ENCODE measurements at places on chromosomes 13 and 19.

GRCh38 chr13:99072941-99073340, 95.1 kb upstream of the DOCK9 start:
- no peak for DNase-seq

- no peak for DNase-seq
Observed at GRCh38 chr13:33550885-33551284, 265.3 kb upstream of the STARD13 start.

- no peak for DNase-seq
Observed at GRCh38 chr13:51838240-51838846, 6.6 kb downstream of the TMEM272 start.

GRCh38 chr13:41562541-41563178, 105.3 kb downstream of the RGCC start:
- DNase-seq: no peak

DNA sequence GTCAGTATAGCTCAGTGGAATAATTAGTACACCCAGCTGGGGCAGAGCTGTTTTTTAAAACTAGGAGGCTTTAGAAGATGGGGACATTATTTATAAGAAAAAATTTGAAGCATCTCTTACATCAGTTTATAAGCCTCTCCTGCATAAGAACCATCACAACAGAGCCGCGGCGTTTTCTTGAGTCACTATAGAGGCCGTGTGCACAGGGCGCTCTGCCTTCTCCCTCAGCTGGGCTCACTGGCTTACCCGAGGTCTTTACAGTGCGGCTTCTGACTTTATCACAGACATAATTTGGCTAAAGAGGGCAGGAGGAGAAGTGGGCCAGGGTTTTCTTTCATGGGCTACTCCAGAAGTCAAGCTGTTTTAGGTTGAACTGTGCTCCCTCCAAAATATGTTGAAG, 135.5 kb upstream of the RNF113B start:
- no peak for DNase-seq

DNA sequence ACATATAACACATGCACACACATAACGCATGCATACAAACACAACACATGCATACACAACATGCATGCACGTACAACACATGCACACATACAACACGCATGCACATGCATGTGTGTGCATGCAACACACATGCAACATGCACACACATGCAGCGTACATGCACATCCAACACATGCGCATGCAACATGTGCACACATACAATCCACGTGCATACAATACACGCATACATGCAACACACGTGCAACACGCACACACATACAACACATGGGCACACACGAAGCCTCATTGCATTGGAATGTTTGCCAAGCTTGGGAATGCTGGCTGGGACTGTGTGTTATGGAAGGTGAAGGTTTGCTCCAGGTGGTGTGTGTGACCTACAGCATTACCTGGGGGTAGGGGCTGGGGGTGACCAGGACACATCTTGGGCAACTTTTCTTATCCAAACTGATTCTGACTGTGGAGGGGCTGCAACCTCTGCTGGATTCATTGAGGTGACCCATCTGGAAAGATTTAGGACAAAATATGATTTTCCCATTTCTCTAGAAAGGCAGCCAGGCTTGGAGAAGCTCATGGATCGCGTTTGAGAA, 58.9 kb downstream of the SPACA7 start:
- DNase-seq: no peak

DNA sequence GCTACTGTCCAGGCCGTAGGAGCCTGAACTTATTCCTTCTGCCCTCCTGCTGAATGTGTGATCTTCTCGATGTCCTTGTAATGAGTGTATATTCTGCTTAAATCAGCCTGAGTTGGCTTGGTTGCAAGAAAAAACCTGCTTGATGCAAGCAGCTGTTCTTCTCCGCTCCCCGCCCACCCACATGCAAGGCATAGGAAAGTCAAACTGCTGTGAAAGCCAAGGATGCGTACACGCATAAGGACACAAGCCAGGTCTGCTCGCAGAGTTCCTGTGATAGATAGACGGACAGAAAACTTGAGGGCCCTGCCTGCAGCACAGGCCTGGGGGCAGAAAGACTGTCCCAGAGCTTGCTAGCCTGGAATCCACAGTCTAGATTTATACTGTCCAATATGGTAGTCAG, 101.1 kb downstream of the DNAJC15 start:
- no peak for DNase-seq

DNA sequence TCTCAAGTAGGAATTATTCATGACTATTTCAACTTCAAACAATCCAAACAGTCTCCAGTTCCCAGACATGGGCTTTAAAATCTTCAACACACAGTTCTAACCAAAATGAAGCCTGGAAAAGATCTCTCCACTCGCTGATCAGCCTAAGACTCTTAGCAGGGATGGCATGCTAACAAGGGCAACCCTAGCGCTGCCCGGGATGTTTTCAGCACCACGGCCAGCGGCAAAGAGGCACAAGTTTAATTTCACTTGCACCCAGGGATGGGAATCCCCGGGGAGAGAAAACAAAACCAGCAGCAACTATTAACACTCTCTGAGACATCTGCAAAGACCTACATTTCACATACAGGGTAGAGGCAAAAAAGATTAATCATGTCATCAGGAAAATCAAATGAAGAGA, 43.0 kb downstream of the CACNA1A start:
- no peak for DNase-seq

DNA sequence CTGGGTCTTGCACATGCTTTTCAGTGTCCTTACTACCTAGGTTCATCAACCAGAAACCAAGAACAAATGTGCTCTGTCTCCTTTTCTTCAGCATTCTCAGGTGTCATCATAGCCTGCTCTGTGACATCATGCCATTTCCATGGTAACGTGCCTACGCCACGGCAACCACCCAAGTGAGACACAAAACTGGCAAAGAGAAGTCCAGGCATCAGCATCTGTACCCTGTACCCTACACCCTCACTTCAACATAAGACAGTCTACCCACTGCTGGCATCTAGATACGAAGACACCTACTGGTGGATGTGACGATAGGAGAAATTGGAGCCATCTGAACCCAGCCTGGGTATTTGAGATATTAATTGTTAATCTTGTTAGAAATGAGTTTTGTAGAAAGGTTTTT, 13.3 kb downstream of the ZC3H4 start:
- no peak for DNase-seq

- no peak for DNase-seq
Observed at GRCh38 chr13:76792731-76793347, 93.4 kb downstream of the KCTD12 start.

GRCh38 chr13:98563071-98563470, 13.8 kb downstream of the STK24 start:
- no peak for DNase-seq

DNA sequence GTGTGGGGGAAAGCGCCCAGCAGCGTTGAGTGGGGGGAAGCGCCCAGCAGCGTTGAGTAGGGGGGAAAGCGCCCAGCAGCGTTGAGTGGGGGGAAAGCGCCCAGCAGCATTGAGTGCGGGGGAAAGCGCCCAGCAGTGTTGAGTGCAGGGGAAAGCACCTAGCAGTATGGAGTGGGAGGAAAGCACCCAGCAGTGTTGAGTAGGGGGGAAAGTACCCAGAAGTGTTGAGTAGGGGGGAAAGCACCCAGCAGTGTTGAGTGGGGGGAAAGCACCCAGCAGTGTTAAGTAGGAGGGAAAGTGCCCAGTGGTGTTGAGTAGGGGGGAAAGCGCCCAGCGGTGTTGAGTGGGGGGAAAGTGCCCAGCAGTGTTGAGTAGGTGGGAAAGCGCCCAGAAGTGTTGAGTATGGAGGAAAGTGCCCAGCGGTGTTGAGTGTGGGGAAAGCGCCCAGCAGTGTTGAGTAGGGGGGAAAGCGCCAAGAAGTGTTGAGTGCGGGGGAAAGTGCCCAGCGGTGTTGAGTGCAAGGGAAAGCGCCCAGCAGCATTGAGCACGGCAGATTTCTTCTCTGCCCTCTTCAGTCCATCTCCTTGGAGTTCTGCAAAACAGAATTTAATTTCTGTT, 138.4 kb downstream of the ATP11A start:
- DNase-seq: no peak

GRCh38 chr19:53409505-53410204, 14.7 kb downstream of the ZNF765 start:
- no peak for DNase-seq

DNA sequence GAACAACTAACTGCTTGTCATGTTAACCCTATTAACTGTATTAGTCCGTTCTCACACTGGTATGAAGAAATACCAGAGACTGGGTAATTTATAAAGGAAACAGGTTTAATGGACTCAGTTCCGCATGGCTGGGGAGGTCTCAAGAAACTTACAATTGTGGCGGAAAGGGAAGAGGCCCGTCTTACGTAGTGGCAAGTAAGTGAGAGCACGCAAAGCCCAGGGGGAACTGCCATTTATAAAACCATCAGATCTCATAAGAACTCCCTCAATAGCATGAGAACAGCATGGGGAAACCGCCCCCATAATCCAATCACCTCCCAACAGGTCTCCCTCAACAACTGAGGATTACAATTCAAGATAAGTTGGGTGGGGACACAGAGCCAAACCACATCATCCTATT, 34.7 kb downstream of the PHF11 start:
- DNase-seq: no peak

GRCh38 chr19:42064432-42064831, 5.6 kb downstream of the GRIK5 start:
- no peak for DNase-seq

- DNase-seq: peak; percentile 83
Observed at GRCh38 chr19:20661150-20661819, at the start of gene ZNF626. Gene ZNF626, minus strand, starts transcription at chr19:20661571. Its CDS starts 125 bp downstream, at chr19:20661446.

DNA sequence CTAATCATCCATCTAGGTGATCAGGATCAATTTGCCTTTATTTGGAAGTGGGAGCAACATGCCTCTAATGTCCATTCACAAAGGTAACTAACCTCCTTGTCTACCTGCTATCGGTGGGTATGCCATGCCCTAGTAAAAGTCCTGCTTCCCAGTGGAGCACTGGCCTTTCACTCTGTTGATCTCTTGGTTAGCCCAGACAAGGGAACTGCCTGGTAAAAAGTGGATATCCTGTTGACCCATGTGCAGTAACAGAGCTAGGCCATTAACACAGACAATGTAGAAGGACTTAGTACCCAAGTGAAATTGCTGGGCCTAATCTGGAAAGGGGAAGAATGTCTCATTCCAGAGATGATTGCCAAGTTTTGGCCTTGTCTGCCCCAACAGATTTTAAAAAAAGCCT, 171.5 kb upstream of the CSNK1A1L start:
- DNase-seq: no peak

DNA sequence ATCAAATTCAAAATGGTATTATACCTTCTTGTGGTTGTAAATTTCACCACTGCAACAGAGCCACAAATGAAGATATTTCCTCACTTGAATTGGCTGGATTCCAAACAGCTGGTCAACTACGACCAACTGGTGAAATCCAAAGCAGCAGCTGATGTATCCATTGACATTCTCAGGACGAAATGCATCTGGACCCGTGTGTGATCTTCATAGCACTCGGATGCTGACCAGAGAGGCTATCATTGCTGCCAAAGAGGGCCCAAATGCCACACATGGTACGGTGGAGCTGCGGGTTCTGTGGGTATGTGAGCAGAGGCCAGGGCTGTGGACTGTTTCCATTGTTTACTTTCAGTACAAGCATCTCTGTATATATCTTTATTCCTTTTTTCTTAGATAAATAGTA, 25.6 kb upstream of the PCCA start:
- no peak for DNase-seq

DNA sequence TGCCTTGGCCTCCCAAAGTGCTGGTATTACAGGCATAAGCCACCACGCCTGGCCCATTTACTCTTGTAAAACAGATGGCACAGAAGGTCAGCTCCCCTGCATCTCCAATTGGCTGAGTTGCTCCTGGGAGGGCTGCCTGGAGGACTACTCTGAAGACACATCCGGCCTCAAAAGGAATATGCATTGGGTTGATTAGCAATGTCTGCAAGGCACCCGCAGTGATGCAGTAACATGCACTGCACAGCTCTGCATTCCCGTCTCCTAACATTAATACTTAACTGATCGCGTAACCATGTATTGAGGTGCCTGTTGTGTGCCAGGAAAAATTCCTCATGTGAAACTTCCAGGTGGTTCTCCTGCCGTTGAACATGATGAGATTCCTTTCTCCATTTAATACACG, 5.0 kb downstream of the ELAVL3 start:
- DNase-seq: no peak

DNA sequence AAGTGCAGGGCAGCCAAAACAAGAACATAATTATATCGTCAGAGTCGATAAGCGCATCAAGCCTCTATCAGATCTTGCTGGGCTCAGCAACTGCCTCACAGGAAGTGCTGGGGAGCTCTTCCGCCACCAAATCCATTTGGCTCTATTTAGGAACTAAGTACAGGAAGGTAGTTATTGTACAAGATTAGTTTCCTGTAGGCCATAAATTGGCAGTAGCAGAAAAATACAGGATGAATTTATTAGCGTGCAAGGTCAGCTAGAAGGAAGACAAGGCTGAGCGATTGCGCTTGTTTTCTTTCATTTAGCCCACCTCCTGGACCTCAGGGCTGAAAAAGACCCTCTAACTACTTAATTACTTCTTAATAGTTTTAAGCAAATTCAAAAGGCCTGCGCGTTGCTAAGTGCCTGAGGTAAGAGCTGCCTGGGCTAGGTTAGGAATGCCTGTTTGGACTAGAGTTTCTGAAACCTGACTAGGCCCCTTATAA, 118.5 kb downstream of the IRS2 start:
- DNase-seq: no peak

DNA sequence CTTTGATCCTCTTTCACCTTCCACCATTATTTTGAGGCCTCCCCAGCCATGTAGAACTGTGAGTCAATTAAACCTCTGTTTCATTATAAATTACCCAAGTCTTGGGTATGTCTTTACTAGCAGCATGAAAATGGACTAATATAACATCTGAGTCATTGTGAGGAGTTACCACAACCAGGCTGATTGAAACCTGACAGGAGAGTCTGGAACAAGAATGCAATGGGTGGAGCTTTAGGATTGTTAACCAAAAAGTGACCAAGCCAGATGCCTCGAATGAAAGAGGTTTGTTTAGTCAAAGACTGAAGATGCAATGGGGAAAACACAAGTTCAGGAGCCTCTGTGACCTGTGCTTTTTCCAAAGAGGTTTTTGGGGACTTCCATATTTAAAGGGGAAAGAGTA, 659.0 kb downstream of the SLITRK6 start:
- DNase-seq: no peak

GRCh38 chr13:71218960-71219359, 648.0 kb downstream of the DACH1 start:
- DNase-seq: no peak

GRCh38 chr13:28336193-28336657, 158.7 kb downstream of the FLT1 start:
- DNase-seq: no peak

DNA sequence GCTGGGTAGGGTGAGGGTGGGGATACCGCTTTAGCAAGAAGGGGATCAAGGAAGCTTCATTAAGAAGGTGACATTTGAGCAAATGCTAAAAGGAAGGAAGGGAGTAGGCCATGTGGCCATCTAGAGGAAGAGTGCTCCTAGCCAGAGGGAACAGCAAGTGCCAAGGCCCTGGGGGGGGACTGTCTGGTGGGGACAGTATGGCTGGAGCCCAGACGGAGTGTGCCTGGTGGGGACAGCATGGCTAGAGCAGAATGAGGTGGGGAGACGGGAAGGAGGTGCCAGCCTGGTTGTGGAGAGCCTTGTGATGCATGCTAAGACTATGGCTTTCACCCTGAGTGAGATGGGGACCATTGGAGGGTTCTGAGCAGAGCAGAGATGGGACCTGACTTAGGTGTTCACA, 2.1 kb upstream of the TGFB1 start:
- DNase-seq: no peak

GRCh38 chr13:72314210-72314609, 413.2 kb downstream of the MZT1 start:
- DNase-seq: no peak

All from activated naive CD8-positive, alpha-beta T cell treated with anti-CD3 and anti-CD28 coated beads, Interleukin-2, amount 50 U/mL, for 16 hours (primary cell).